Stimulated activated CD8-positive, alpha-beta memory T cell treated with anti-CD3 and anti-CD28 coated beads, Interleukin-4, amount 100 ng/mL, for 4 hours (primary cell): ENCODE measurements at places on chromosomes 2 and 18.

GRCh38 chr2:139201516-139201915, 421.3 kb upstream of the NXPH2 start:
- no peak for DNase-seq

- DNase-seq = no peak
Measured at GRCh38 chr2:136310005-136310495, 192.1 kb upstream of the CXCR4 start.

DNA sequence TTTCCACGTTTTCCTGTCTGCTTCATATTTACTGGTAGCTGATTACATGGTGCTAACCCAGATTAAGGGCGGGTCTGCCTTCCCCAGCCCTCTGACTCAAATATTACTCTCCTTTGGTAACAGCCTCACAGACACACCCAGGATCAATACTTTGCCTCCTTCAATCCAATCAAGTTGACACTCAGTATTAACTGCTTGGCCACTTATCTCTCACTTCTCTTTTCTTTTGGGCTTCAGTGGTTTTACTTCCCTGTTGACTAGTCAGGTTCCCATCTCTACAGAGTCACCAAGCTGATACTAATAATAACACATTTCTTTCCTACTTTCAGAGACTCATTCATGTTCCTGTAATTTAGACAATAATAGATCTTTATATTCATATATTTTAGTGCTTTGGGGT, 302.2 kb upstream of the MAP2 start:
- DNase-seq = no peak

DNA sequence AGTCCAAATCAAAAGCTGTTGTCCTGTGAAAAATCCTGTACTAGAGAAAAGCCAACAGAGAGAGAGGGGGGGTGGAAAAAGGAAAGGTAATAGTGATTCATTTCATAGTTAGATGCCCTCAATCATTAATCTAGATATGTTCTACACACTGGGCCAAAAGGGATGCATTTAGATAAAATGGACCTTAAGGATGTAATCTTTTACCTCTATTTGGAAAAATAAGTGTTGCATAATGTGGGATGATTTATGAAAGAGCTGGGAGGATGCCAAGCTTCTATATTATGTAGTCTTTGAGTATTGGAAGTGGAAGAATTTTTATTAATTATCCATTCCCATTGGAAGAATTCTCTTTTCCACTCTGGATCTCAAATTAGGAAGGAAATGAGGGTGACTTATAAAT, 480.5 kb upstream of the ZEB2 start:
- DNase-seq = no peak

GRCh38 chr2:212197776-212198175, 340.8 kb downstream of the ERBB4 start:
- DNase-seq = no peak

DNA sequence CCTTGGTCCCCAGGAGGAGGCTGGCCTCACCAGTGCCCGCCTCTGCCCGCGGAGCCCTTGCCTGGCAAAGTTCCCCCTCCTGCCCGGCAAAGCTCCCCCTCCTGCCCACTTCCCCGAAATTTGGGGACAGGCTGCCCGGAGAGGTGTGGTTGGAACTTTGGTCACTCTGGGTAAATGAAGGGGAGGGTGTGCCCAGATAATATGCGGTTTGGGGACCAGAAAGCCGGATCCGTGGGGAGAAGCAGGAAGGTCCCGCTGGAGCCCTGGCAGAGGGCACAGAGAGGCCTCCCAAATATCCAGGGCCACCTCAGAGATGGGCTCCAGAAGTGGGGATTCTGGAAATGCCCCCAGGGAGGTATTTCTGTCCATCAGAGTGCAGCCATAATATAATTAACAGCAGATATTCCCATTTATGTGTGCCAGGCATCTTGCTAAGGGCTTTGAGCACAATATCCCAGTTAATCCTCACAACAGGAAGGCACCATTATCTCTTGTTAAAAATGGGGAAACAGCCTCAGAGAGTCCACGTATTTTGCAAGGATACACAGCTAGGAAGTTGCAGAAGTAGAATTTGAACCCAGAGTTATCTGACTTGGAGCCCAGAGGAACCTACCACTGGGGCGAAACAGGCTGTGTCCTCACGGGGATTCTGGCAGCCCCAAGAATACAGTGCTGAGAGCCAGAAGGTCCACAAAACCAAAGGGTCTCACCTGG, 914 bp downstream of the STEAP3 start:
- DNase-seq = no peak

- DNase-seq = no peak
Measured at GRCh38 chr2:66968946-66969345, 428.2 kb upstream of the ETAA1 start.

DNA sequence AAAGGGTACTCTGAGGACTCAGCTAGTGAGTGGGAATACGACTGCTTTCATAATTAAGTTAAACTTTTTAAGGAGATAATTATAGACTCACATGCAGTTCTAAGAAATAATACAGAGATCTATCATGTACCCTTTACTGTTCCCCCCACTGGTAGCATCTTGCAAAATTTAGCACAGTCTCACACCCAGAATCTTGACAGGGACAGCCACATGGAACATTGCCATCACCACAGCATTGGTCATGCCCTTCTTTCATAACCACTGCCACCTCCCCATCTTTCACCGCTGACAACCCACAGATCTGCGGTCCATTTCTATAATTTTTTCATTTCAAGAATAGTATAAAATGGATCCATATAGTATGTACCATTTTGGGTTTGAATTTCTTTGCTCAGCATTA, 37.8 kb downstream of the ARHGEF4 start:
- no peak for DNase-seq

DNA sequence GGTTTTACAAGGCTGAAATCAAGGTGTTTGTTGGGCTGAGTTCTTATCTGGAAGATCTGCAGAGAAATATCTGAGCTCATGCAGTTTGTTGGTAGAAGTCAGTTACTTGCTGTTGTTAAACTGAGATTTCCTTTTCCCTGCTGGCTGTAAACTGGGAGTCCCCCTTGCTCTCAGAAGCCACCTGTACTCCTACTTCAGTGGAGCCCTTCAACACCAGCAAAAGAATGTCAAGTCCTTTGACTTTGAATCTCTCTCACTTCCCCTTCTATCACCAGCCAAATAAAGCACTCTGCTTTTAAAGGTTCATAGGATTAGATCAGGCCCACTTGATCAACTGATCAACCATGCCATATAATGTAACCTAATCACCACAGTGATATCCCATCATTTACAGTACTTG, 252.2 kb upstream of the CDH7 start:
- no peak for DNase-seq

GRCh38 chr2:213490087-213490486, 205.8 kb downstream of the SPAG16 start:
- no peak for DNase-seq

GRCh38 chr2:29035016-29035745, 39.1 kb downstream of the PCARE start:
- no peak for DNase-seq

DNA sequence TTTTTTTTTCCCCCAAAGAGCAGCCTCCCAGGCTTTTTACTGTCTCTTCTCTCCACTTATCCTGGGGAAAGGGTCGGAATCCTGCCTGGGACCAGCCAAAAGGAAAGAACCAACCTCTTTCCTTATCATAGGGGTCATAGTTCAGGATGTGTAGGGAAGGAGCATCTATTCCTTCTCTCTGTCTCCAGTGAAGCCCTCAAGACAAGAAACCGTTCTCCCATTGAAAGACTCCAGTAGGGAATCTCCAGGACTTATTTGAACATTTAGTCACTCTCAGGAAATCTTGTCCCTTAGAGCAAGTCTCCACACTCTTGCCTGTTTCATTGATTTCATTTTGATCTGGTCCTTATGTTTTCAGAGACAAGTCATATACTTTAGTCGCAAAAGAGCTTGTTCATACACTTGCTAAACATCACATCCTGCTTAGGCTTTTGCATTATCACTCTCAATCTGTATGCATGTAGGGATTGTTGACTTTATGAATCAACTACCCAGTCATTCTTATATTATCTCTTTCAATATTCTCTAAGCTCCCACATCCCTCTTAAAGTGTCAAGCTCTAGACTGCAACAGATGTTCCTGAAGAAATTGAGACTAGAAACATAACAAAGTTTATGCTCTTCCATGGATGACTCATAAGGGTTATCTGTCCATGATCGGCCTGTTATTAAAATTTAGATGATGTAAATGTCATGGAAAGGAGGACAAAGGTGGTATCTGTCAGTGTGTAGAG, 116.2 kb upstream of the ST6GAL2 start:
- DNase-seq = no peak
